Endothelial cell (in vitro differentiated cells): ENCODE measurements at places on chromosomes 3 and 15.
A peak's percentile ranks its signal among the peaks of the same experiment; 100 is the strongest.

GRCh38 chr3:110744723-110745122 lies 326.9 kb upstream of the NECTIN3 start:
- no peak for DNase-seq

GRCh38 chr3:41792806-41793205 lies 169.1 kb downstream of the ULK4 start:
- DNase-seq, result no peak

DNA sequence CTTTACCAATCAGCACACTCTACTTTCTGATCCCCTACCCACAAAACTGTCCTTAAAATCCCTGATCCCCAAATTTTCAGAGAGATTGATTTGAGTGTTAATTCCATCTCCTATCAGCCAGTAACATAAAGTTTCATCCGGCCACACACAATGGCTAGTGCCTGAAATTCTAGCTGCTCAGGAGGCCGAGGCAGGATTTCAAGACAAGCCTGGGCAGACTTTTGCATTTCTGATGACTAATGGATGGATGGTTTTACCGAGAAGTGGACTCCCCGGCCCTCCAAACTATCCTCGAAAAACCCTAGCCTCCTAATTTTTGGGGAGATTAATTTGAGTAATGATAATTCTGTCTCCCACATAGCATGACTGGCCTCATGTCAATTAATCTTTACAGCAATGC lies 269.8 kb upstream of the POU1F1 start:
- no peak for DNase-seq

DNA sequence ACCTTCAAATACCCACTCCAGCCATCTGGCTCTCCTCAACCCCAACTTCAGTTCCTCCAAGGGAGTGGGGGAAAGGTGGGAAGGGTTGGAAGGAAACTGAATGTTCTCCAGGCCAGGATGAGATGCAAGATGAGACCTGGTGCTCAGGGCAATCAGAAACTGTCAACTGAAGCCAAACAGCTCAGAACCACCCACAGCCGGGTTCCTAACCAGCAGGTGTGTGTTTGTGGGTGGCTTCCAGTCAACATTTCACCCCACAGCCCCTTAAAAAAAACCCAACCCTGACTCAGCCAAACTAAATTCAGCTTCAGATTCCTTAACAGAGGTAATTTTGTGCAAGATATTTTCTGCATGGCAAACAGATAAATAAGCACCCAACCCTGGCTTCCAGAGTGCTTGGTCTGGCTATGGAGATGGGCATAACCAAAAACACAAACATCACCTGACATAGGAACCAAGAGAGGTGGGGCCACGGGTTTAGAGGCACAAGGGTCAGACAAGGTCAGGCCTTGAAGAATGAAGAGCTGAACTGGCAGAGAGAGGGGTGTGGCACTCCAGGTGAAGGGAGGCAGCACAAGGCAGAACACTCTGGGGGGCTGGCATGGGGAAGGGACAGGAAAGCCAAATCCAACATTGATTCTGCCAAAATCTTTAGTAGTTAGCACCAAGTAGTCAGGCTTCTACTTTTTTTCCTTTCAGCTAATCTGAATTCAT lies 34.7 kb downstream of the ZNF445 start:
- no peak for DNase-seq

- DNase-seq, result no peak
Measured at GRCh38 chr15:55267401-55268175, 22.0 kb downstream of the RAB27A start.

GRCh38 chr15:71454462-71454996 lies 339.3 kb downstream of the THSD4 start:
- no peak for DNase-seq

GRCh38 chr3:177131927-177132636 lies 65.2 kb downstream of the TBL1XR1 start:
- DNase-seq, result no peak

- DNase-seq, result no peak
Measured at GRCh38 chr3:186200726-186201125, 91.8 kb upstream of the ETV5 start.

DNA sequence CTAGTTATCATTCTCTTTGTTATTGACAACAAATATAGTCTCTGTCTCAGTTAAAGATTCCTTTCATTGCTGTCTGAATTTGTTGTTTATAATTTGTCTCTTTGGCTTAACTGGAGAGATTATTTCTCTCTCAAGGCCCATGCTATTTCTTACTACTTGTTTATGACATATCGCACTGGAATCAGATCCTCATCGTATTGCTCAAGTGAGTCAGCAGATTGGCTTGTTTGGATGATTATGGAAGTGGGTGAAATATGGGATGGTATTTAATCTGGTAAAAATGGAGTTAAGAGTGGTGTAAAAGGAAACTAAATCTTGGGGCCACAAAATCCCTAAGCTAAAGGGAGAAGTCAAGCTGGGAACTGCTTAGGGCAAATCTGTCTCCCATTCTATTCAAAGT lies 613.1 kb downstream of the SI start:
- no peak for DNase-seq

DNA sequence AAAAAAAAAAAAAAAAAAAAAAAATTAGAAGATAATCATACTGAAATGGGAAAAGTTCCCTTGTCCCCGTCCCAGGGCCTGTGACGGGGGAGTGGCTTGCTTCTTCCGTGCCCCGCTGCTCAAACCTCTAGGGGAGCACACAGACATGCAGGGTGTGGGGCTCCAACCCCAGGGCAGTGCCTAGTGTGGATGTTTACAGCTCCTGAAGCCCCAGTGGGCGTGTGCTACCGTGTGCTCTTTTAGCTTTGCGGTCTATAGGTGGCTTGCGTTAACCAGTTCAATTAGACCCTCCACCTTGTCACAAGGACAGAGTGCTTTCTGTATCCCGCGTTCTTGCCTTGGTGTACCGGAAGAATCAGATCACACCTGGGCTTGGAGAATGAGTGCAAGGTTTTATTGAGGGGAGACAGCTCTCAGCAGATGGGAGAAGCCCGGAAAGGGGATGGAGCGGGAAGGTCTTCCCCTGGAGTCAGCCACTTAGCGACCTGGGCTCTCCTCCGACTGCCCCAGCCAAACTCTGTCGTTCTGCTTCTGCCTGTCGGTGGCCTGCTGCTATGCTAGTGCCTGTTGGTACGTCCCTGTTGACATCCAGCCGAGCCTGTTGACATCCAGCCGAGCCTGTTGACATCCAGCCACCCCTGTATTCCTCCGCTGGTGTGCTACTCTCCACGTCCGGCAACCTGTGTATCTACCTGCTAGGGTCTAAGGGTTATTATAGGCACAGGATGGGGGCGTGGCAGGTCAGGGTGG lies 569.8 kb downstream of the VGLL3 start:
- DNase-seq, result no peak

- no peak for DNase-seq
Measured at GRCh38 chr15:100715571-100716455, 113.4 kb downstream of the ASB7 start.

GRCh38 chr15:25776071-25776746 lies 86.9 kb downstream of the ATP10A start:
- DNase-seq, result no peak

DNA sequence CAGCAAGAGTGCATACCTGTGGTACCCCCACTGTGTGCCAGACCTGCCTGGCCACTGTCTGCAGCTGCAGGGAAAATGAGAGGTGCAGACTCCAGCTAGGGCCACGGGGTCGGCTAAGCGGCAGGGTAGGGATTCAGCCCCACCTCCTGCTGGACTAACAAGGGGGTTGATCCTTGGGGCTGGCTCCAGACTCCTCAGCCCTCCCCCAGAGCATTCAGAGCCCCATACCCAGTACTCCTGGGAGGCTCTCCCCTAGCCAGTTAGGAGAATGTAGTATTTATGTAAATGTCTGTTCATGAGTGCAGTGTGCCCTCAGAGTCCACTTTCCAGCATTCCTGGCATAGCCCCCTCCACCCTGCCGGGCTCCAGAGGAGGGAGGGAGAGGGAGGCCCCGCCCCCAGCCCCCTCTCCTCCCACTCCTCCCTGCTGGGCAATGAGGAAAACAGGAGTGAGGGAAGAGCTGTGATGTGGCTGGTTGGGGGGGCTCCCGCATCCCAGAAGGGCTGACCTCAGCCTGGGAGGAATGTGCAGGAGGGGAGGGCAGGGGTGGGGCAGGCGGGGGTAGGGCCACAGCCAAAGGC lies 4.5 kb upstream of the SEMA3B start:
- peak; percentile 51 for DNase-seq

- DNase-seq, result no peak
Measured at GRCh38 chr15:89672221-89673164, 6.7 kb downstream of the PLIN1 start.

GRCh38 chr3:16909802-16910201 lies 25.0 kb downstream of the PLCL2 start:
- no peak for DNase-seq

DNA sequence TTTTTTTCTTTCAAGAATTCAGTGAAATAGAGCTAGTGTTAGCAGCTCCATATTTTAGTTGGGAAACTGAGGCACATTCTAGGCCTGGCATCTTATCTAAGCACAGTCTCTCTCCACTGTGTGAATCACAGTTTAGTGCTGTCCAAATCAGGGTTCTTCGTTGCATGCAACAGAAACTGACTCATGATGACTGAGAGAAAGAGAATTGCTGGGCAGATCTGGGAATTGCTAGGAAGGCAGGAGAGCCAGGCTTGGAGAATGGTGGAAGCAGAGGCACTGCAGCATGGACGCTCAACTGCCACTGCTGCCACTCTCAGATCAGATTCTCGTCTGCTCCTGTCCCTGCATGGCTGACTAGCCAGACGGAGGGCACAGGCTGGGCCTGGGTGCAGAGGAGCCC lies 40.7 kb upstream of the CHST2 start:
- no peak for DNase-seq

DNA sequence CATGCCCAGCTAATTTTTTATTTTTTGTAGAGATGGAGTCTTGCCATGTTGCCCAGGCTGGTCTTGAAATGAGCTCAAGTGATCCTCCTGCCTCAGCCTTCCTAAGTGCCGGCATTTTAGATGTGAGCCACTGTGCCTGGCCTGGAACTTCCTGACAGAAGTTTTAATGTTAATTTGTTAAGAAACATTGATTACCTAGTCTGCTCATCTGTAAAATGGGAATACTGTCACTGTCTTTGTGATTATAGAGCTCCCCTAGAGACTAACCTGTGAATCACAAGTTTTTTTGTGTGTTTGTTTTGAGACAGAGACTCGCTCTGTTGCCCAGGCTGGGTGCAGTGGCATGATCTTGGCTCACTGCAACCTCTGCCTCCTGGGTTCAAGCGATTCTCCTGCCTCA lies 4.3 kb upstream of the EIF3J start:
- no peak for DNase-seq

- no peak for DNase-seq
Measured at GRCh38 chr3:173019378-173019777, 121.7 kb downstream of the SPATA16 start.

GRCh38 chr3:42152193-42152592 lies 61.0 kb downstream of the TRAK1 start:
- no peak for DNase-seq

DNA sequence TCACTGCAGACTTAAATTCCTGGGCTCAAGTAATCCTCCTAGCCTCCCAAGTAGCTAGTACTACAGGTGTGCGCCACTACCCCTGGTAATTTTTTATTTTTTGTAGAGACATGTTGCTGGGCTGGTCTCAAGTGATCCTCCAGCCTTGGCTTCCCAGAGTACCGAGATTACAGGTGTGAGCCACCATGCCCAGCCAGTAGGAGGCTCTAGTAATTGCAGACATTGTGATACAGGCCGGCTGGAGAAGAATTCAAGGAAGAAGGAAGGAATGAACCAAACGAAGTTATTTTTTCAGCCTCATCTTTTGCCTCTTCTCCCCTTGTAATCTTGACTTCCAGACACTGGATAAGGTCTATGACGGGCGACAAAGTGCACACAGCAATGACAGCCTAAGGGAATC lies 3.2 kb upstream of the PPP4R2 start:
- peak; percentile 9 for DNase-seq

GRCh38 chr3:141021261-141021660 lies 29.9 kb upstream of the SPSB4 start:
- DNase-seq, result no peak

GRCh38 chr15:65421360-65422215 lies 1.2 kb downstream of the IGDCC4 start:
- peak; percentile 47 for DNase-seq

DNA sequence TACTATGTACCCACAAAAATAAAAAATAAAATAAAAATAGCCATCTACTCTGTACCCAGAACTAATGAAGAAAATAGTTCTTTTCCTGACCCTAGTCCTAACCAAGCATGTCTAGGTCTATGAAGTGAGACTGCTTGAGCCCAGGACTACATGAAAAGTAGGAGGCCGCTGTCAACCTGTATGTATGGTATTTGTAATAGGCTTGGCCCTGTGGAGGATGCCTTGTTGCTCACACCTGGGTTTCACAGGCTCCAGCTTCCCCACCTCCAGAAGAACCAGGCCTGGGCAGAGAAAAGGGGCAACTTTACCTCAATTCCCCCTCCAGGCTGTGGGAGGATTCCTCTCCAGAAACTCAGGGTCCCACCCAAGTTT lies 6.8 kb upstream of the PKM start:
- DNase-seq, result no peak

DNA sequence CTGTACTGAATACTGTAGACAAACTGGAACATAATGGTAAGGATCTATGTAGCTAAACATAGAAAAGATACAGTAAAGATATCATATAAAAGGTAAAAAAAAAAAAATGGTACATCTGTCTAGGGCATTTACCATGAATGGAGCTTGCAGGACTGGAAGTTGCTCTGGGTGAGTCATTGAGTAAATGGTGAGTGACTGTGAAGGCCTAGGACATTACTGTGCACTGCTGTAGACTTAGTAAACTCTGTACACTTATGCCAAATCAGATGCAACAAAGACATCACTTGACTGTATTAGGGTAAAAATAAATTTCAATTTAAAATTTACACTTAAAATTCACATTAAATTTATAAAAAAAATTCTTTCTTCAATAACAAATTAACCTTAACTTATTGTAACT lies 281.3 kb upstream of the LMCD1 start:
- DNase-seq, result no peak

GRCh38 chr15:78069052-78069414 lies 8.5 kb downstream of the TBC1D2B start:
- no peak for DNase-seq

GRCh38 chr3:16599694-16600093 lies 5.5 kb downstream of the DAZL start:
- no peak for DNase-seq

DNA sequence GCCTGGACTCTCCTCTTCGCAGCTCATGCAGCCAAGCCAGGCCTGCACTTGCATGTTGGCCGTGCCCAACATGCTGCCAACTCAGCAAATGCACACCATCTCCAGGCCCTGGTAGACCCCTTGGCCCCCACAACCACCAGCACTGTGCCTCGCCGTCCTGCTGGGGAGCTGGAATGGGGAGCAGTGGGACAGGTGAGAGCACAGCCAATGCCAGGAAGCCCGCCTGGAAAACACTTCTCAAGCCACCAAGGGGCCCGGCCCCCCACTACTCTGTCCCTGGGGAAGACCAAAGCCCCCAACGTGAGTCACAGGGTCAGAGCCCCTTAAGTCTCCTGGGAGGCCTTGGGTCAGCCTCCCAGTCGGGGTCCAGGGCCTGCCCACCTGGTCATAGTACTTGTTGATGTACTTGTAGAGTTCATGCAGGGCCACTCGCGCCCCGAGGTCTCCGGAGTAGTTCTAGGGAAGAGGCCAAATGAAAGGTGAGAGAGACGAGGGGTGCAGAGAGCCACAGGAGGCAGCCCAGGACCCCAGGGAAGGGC lies 24.5 kb downstream of the PLXNB1 start:
- no peak for DNase-seq
